Adipose tissue (tissue), 3 donors: ENCODE measurements at places on chromosomes 11 and 22. TPM values are rescaled to one million over a fixed set of nuclear protein-coding genes. Genes with fewer than 3 reads are reported as not detected.

The OR5P2 gene
- polyA plus RNA-seq: not detected

The NAALADL1 gene
- 28.8 TPM for polyA plus RNA-seq

The ABCG4 gene
- 0.34 TPM for polyA plus RNA-seq

The SYTL2 gene
- polyA plus RNA-seq: 11.0 TPM

The CD6 gene
- polyA plus RNA-seq: 0.45 TPM

The SHANK2 gene
- polyA plus RNA-seq: 0.64 TPM

The GLYAT gene
- polyA plus RNA-seq: 0.90 TPM

The RBMXL2 gene
- not detected for polyA plus RNA-seq

The SLC1A2 gene
- polyA plus RNA-seq: 13.1 TPM

The FAM83F gene
- polyA plus RNA-seq: 0.11 TPM

The CABP7 gene
- polyA plus RNA-seq: 0.07 TPM

The TRPC6 gene
- 0.45 TPM for polyA plus RNA-seq

The CHADL gene
- 1.8 TPM for polyA plus RNA-seq

The RFPL2 gene
- not detected for polyA plus RNA-seq

The SMTNL1 gene
- polyA plus RNA-seq: 0.07 TPM

The CASP5 gene
- polyA plus RNA-seq: 0.14 TPM

The MIOX gene
- polyA plus RNA-seq: not detected

The C11orf87 gene
- polyA plus RNA-seq: not detected

The KRTAP5-11 gene
- not detected for polyA plus RNA-seq

The SUSD2 gene
- 9.3 TPM for polyA plus RNA-seq

The OR8A1 gene
- polyA plus RNA-seq: under 0.01 TPM

The ROM1 gene
- 3.6 TPM for polyA plus RNA-seq

The NRIP3 gene
- polyA plus RNA-seq: 0.34 TPM

The ART5 gene
- polyA plus RNA-seq: 0.22 TPM

The C22orf42 gene
- polyA plus RNA-seq: not detected

The SVIP gene
- 5.2 TPM for polyA plus RNA-seq

The RTN4R gene
- 0.59 TPM for polyA plus RNA-seq

The GSTP1 gene
- polyA plus RNA-seq: 489 TPM

The APLNR gene
- 5.9 TPM for polyA plus RNA-seq

The MMP11 gene
- polyA plus RNA-seq: 1.6 TPM

The SLC22A12 gene
- not detected for polyA plus RNA-seq

The THRSP gene
- 113 TPM for polyA plus RNA-seq

The UPK3A gene
- not detected for polyA plus RNA-seq

The VPREB1 gene
- polyA plus RNA-seq: not detected

The DCPS gene
- 13.5 TPM for polyA plus RNA-seq

The XPNPEP3 gene
- polyA plus RNA-seq: 9.0 TPM

The IFT27 gene
- polyA plus RNA-seq: 15.6 TPM

The SOX6 gene
- 3.2 TPM for polyA plus RNA-seq

The LGR4 gene
- 26.1 TPM for polyA plus RNA-seq

The ELF5 gene
- not detected for polyA plus RNA-seq

The GLB1L2 gene
- polyA plus RNA-seq: 0.79 TPM

The SYCE3 gene
- polyA plus RNA-seq: not detected

The PRG3 gene
- polyA plus RNA-seq: not detected

The USP2 gene
- 3.0 TPM for polyA plus RNA-seq

The POU2AF1 gene
- 0.51 TPM for polyA plus RNA-seq

The KRTAP5-7 gene
- polyA plus RNA-seq: not detected

The LRRN4CL gene
- 17.7 TPM for polyA plus RNA-seq
